ENCODE measurements at places on chromosomes 12 and 14.
A peak's percentile ranks its signal among the peaks of the same experiment; 100 is the strongest.

DNA sequence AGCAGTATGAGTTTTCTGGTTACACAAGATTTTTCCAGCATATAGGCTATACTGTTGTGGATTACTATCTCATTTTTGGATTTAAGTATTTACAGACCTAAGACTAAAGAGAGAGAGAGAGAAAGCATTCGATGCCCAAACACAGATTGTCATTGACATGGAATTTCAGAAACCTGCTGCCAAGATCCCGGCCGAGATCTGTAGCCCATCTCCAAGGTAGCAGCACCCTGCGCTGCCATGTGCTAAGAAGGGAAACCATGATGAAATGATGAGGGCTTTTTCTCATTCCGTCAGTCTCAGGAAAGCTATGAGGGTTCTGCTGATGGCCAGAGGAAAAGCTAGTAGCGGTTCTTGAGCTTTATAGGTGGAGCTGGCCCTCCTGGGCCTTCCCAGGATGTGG, 135.6 kb upstream of the EVL start:
- DNase-seq, result no peak

DNA sequence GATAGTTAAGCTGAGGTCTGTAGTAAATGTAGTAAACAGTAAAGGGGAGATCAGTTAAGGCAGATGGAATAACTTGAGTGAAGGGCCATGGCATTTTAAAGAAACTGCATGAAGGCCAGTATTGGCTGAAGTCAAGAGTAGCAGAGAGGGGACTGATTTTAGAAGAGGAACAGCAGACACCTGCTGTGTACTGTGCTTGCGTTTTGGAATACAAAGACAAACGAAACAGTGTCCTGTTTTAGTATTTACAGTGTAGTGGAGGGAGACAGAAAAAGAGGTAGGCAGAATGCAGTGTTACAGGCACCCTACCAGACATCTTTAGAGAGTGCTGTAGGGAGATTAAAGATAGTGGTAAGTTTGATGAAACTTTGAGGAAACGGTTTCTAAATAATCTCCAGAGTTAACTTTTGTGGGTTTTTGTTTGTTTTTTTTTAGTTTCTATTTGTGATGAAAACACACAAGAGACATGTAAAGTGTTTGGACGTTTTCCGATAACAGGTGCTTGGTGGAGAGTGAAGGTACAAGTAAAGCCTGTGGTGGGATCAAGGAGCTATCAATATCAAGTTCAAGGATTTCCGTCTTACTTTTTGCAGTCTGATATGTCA, 2.1 kb downstream of the HELB start:
- DNase-seq, result no peak

GRCh38 chr12:39587225-39587624, 32.4 kb downstream of the ABCD2 start:
- DNase-seq, result no peak

DNA sequence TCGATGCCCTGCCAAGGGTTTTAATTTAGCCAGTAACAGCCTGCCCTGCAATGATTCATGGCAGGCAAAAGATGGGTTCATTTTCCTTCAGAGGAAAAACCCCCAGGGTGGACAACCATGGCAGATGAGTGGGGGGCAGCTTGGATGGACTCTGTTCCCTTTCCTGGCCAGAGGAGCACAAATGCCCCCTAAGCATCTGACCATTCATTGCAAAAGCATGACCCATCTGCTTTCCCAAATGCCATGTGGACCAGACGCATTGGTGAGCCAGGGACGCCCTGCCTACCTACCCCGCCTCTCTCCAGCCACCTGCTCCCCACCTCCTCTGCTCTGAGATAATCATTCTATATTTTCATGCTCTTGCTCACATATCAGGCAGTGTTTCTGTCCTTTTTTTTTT, 281.9 kb downstream of the DPF3 start:
- DNase-seq, result no peak

DNA sequence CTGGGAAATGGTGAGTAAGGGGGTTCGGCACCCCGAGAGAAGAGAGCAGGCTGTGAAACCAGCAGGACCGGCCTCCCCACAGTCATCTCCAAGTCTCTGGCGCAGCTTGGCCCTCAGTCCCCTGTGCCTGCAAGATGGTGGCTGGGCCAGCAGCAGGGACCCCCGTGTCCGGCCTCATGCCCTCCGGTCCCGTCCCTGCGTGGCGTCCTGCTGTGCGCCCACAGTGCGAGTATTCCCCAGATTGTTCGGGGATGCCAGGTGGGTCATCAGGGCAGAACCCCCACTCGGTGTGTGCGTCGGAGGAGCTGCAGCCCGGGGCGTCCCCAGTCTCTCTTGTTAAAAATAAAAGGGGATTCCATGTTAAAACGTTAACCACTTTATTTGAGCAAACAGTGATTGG, 216.9 kb upstream of the ALG10B start:
- no peak for DNase-seq

DNA sequence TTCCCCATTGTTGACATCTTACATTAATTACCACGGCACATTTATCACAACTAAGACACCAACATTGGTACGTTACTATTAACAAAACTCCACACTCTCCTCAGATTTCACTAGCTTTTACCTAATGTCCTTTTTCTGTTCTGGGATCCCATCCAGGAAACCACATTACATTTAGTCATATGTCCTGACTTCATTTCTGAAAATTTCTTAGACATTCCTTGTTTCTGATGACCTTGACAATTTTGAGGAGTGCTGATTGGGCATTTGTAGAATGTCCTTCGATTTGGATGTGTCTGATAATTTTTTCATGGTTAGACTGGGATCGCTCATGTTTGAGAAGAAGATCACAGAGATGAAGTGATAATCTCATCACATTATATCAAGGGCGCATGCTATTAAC, 34.6 kb upstream of the ACSM4 start:
- no peak for DNase-seq

DNA sequence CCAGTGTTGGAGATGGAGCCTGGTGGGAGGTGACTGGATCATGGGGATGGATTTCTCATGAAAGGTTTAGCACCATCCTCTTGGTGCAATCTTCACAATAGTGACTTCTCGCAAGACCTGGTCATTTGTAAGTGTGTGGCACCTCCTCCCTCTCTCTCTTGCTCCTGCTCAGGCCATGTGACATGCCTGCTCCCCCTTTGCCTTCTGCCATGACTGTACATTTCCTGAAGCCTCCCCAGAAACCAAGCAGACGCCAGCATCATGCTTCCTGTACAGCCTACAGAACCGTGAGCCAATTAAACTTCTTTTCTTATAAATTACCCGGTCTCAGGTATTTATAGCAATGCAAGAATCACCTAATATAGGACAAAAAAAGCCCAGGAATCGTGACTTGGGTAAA, 171.0 kb upstream of the FOXN3 start:
- no peak for DNase-seq

DNA sequence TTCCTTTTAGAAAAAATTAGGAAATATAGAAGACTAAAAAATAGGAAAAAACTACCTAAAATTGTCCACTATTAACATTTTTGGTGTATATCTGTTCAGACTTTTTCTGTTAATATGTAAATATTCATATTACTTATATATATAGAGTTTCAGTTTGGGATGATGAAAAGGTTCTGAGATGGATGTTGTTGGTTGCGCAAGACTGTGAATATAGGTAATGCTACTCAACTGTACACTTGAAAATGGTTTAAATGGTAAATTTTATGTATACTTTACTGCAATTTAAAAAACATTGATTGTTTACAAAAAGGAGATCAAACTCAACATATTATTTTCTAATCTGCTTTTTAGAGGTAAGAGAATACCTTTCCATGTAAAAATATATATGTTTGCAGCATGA, 200.9 kb downstream of the RAD51B start:
- no peak for DNase-seq

DNA sequence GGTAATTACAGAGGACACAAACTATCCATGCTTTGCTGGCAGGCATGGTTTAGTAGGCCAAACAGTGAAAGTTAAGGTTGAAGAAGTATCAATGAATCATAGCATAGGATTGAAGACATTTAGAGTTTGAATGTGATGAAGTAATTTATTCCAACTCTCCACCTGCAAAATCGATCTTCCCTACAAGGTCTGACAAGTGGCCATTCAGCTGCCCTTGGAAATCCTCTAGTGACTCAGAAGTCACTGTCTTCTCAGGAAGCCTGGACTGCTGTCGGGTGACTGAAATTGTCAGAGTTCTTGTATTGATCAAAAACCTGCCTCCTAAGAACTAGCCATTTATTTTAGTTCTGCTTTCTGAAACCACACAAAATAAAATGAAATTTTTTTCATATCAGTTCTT, 17.7 kb upstream of the STXBP6 start:
- no peak for DNase-seq

DNA sequence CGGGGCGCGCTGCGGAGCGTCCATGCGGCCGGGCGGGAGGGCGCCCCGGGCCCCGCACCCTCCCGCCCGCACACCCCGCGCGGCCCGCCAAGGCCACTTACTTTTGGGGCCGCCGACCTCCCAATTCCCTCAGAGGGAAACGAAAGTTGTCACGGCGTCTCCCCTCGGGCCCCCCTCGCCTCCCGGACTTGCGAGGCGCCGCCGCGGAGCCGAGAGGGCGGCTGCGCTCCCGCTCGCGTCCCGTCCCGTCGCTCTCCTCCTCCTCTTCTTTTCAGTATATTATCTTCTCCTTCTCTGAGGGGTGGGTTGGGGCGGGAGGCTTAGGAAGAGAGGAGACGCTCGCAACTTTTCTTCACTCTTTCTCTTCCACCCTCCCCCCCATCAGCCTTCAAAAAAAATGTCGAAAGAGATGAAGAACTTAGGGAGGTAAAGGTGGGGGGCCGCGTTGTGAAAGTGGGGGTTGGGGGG, 613 bp downstream of the DUSP16 start:
- DNase-seq, result peak; percentile 50

GRCh38 chr12:87116780-87117179, 860.6 kb upstream of the MGAT4C start:
- DNase-seq, result no peak

DNA sequence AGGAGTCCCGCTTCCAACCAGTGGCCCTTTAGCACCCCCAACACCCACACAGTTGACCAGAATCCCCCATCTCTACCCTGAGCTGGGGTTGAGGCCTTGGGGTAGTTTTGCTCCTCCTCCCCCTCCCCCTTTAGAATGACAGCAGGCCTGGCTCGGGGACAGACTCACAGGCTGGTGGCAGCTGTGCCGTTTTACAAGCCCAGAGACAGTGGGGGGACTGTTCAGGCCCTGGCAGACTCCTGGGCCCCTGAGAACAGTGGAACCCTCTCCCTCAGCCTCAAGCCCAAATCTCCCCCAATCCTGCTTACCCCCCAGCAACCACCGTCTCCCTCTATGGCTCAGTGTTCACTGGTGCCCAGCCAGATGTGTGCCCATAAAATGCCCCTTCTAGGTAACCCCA, 10.1 kb downstream of the TMEM119 start:
- peak; percentile 73 for DNase-seq

DNA sequence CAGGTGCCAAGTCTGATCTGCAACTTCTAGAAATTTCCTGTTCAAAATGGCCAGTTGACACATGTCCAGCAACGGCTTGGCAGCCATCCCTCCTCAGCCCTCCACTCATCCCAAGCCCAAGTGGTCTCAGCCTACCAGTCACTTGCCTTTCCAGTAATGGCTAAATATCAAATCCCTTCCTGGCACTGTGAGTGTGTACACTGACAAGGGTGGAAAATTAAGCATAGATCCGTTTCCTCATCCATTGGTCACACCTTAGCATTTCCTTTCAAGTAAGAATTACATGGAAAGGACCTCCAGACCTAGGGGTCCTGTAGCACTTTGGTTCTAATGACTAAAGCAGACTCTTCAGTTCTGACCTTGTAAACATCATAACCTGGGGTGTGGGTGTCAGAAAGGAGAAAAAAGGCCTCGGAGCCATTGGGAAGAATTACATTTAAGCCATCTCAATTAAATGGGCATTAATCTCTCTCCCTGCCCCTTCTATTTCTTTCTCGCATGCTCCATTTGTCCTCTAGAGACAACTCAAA, 15.4 kb downstream of the LLPH start:
- DNase-seq, result peak; percentile 30

GRCh38 chr14:67986131-67986841, 166.7 kb downstream of the RAD51B start:
- no peak for DNase-seq

GRCh38 chr12:89092297-89092696, 260.0 kb downstream of the DUSP6 start:
- DNase-seq, result no peak
